Right renal pelvis (tissue), 4 donors: ENCODE measurements at places on chromosomes 7 and 10.

DNA sequence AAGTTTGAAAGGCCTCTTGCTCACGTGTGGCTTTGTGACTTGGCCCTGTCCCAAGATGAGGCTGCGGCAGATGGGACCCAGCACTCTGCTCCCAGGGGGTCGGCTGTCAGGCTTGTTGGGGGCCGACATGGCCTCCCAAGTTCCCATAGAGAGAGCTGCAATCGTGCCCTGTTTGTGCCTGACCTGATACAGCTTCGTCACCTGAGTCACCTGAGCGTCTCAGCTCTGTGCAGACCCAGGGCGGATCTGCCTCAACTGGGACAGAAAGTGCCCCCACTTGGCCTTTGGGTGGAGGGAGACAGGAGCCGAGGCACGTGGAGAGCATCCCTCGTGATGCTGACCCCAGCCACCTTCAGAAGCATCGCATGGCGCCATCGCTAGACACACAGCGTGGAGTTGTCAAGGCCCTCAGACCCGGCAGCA lies 21.7 kb downstream of the PAPOLB start:
- no peak for DNase-seq

DNA sequence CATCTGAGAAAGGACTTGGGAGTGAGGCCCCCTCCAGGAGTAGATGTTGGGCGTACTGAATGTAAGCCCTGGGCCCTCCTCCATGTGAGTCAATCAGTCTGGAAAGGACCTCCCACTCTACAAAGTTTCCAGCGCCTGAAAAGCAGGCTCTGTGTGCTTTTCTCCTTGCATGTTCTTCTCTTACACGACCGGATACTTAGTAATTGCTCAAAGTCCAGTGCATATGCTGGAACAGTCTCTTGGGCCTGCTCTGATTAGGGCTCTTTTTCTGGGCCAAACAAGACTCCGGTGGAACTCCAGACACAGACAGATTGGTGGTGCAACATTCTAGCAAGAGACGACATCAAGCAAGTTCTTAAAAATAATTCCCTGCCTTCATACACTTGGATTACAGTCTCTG lies 38.3 kb upstream of the RAPGEF5 start:
- DNase-seq: no peak

DNA sequence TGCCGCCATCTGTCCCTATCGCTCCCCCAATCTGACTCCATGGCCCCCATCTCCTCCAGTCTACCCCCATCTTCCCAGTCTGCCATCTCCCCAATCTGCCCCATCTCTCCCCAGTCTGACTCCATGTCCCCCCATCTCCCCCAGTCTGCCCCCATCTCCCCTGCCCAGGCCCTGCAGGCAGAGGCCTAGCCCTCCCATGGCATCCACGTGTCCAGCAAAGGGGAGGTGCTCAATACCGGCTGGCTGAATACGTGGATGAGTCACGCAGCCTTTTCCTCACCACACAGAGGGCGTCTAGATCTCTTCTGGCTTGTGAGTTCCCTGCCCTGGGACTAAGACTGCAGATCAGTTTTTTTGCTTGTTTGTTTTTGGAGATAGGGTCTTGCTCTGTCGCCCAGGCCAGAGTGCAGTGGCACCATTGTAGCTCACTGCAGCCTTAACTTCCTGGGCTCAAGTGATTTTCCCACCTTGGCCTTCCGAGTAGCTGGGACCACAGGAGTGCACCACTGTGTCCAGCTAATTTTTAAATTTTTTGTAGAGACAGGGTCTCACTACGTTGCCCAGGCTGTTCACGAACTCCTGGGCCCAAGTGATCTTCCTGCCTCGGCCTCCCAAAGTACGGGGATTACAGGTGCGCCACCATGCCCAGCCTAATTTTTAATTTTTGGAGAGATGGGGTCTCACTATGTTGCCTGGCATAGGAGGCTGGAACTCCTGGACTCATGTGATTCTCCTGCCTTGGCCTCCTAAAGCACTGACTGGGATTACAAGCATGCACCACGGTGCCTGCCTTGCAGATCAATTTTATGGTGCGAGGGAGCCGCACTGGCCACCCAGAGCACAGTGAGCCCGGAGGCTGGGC lies 15.3 kb upstream of the GPR146 start:
- DNase-seq: no peak

DNA sequence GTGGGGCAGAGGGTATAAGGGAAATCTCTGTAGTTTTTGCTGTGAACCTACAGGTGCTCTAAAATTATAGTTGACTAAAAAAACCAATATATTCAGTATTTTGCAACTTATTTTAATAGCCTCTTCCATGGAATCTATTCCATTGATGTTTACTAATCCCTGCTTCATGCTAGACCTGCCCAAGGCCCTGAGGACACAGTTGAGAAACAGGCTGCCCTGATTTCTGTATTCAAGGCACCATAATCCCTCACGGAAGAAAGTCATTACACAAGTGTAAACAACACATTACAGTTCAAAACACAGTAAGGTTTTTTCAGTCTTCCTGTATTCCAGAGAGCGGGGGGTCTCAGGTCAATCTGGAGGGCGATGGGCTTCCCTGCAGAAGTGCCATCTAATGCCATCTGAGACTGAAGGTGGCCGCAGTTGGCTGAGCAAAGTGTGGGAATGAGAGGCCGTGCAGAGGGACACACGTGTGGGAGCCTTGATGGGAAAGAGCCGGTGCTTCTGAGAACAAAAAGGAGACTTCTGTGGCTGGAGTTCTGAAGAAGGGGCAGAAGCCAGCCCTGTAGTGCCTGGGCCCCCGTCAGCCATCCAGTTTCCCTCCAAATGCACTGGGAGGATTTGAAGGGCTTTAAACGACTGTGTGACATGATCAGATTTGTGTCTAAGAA lies 146.9 kb downstream of the PTPN20 start:
- no peak for DNase-seq

GRCh38 chr10:110370006-110370405 lies 65.3 kb upstream of the SMNDC1 start:
- no peak for DNase-seq

GRCh38 chr10:2852574-2853323 lies 214.6 kb upstream of the PFKP start:
- no peak for DNase-seq

GRCh38 chr7:111527545-111527944 lies 34.7 kb downstream of the IMMP2L start:
- no peak for DNase-seq

- DNase-seq: no peak
Measured at GRCh38 chr7:41508755-41509154, 194.1 kb downstream of the INHBA start.

DNA sequence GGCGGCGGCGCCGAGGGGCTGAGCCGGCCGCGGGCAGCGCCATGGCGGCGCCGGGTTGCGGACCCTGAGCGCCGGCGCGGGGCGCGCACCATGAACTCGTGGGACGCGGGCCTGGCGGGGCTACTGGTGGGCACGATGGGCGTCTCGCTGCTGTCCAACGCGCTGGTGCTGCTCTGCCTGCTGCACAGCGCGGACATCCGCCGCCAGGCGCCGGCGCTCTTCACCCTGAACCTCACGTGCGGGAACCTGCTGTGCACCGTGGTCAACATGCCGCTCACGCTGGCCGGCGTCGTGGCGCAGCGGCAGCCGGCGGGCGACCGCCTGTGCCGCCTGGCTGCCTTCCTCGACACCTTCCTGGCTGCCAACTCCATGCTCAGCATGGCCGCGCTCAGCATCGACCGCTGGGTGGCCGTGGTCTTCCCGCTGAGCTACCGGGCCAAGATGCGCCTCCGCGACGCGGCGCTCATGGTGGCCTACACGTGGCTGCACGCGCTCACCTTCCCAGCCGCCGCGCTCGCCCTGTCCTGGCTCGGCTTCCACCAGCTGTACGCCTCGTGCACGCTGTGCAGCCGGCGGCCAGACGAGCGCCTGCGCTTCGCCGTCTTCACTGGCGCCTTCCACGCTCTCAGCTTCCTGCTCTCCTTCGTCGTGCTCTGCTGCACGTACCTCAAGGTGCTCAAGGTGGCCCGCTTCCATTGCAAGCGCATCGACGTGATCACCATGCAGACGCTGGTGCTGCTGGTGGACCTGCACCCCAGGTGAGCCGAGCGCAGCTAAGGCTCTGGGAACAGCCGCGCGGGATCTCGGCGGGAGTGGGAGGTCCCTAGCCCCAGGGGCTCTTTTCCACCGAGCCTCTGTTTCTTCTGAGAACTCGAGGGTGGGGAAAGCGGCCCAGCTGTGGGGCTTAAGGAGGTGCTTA lies at the start of gene GPR26:
Gene GPR26, plus strand, starts transcription at position 38 of the 919 bp plus-strand sequence. Its CDS starts 53 bp downstream, at position 91.
- peak; percentile 5 for DNase-seq

DNA sequence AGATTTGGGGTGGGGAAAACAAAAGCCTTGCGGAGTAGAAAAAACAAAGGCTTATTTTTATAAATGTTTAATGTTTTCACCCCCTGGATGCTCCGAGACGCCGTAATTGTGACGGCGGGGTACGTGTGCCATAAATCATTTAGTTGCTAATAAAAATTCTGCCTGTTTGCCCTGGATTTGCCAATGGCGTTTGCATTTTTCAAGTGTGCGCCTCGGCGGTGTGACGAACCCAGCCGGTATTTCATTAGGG lies 2.5 kb upstream of the TNRC18 start:
- DNase-seq: no peak

DNA sequence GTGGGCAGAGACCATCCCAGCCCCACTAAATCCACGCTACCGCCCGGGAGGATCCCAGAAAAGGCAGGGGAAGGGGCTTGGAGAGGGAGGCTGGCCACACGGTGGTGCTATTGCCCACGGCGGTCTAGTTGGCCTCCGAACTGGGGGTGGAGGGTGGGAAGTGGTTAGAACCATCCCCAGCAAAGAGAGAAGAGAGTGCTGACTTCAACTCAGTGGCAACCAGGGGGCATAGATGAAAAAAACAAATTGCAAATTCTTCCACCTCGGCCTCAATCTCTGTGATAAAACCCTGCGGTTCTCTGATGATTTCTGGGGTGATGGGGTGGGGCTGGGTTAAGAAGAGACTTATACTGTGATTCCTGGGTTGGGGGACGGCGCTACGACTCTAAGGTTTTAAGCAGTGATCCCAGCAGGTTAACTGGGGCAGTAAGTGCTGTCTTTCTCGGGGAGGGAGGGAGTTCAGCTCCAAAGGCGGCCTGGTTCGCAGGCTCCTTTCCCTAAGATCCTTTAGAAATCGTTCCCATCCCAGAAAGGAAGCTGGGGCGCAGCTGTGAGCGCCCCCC lies 154.5 kb upstream of the LYZL2 start:
- peak; percentile 76 for DNase-seq

DNA sequence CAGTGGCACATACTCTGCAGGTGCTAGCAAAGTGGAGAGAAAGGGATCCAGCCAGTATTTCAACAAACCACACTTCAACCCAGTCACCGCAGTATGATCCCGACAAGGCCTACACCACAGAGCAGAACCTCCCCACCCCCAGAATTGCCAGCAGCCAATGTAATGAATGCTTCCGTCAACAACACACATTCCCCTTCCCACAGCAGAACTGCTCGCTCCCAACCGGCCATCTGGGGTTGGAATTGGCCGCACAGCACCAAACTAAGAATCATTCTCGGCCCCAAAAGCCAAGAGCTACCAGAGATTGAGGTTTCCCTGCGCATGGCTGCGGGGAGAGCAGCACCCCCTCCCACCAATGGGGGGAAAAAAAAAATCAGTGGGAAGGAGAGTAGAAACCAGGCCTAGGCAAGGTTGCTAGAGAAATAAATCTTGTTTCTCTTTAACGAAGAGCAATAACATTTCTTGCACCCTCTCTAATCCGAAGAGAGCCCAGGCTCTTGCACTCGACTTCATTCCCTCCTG lies 1.1 kb downstream of the WASL start:
- DNase-seq: peak; percentile 62

- no peak for DNase-seq
Measured at GRCh38 chr7:119996634-119997033, 276.3 kb upstream of the KCND2 start.

- DNase-seq: no peak
Measured at GRCh38 chr7:47652591-47652990, 70.7 kb upstream of the TNS3 start.

DNA sequence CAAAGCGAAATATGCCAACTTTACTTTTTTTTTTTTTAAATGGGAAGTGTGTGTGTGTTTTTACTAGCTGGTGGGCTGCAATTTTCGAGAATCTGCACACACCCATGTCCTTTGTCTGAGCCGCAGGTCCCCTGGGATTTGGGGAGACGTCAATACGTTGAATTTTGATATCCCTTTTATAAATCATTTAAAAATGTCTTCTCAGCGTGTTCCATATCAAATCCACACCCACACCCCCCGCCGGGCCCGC lies 404 bp upstream of the FMC1 start:
- DNase-seq: no peak

- no peak for DNase-seq
Measured at GRCh38 chr7:36985866-36986400, 261.6 kb upstream of the AOAH start.

- no peak for DNase-seq
Measured at GRCh38 chr7:48782511-48782910, 141.8 kb upstream of the CDC14C start.

DNA sequence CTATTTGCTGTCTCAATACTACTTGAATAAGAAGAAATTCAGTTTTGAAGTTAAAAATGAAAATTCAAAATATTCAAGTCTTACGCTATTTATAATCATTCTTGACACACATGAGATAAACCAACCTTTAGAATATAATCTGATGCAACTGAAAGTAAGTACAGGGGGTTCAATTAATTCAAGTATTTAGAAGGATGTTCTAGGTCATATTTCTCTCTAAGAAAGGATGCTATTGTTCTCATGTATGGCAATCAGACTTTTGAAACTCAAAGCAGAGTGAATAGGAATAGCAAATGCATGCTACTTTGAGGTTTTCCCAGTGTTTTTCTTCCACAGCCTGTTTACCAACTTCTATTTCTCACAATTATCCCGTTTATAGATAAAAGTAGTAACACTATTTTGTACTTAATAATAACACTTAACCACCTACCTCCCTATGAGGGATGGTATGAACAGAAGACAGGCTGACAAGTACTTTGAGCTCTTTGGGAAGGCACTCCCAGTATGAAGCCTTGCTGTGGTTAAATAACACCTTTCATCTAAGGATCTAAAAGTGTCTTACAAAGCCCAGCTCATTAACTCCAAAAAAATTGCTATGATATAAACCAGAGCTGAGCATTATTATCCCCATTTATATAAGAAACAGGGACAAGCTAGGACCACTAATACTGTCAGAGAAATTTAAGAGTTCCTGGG lies 18.0 kb upstream of the SPOCK2 start:
- no peak for DNase-seq

DNA sequence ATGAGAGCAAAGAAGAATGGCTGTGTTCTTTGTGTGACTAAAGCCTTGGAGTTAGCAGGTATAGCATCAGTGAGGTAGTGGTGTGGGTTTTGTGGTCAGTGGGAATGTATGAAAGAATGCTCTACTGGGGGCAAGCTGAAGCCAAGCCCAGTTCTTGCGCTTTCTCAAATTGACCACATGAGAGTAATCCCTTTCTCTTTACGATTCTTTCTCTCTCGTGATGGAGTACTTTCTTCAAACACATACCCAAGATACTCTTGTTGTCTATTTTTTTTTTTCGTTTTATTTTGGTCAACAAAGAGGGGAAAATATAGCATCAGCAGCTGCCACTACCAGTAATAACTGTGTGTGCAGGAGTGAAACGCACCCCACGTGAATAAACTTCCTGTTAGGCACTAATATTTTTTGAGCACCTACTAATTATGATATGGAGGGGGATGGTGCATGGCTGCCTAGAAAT lies 8.4 kb upstream of the PANK1 start:
- DNase-seq: no peak

GRCh38 chr7:88243345-88243909 lies 23.6 kb upstream of the SRI start:
- no peak for DNase-seq
